ENCODE measurements at places on chromosomes 12 and 14. TPM values are rescaled to one million over a fixed set of nuclear protein-coding genes. Genes with fewer than 3 reads are reported as not detected.

GRCh38 chr14:49861699-49862088 is 9.1 kb upstream of the NEMF start:
- DNase-seq: peak; percentile 74

The TMEM63C gene
- 0.35 TPM for total RNA-seq

The ACSS3 gene
- total RNA-seq: 47.4 TPM

The SLCO1B1 gene
- 143 TPM for total RNA-seq

The LUM gene
- 4.9 TPM for total RNA-seq

Data from left lobe of liver (tissue), 2 donors.